ENCODE measurements at places on chromosomes 3 and 15.
A peak's percentile ranks its signal among the peaks of the same experiment; 100 is the strongest.

DNA sequence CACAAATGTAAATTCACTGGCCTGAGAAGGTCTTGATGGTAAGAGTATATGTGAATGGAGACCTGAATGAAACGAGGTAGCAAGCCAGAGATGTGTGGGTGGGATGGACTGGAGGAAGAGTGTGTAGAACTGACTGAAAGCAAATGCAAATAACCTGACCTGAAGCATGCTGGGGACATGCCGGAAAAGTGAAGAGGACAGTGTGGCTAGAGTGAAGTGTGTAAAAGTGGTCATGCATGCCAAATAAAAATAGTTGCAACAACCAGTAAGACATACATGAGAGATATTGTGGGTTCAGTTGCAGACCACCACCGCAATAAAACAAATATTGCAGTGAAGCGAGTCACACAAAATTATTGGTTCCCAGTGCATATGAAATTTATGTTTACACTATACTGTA lies 82.3 kb downstream of the LPP start:
- no peak for DNase-seq

- DNase-seq = no peak
These were observed 344.8 kb downstream of the CNTN3 start for GRCh38 chr3:74269689-74270088.

DNA sequence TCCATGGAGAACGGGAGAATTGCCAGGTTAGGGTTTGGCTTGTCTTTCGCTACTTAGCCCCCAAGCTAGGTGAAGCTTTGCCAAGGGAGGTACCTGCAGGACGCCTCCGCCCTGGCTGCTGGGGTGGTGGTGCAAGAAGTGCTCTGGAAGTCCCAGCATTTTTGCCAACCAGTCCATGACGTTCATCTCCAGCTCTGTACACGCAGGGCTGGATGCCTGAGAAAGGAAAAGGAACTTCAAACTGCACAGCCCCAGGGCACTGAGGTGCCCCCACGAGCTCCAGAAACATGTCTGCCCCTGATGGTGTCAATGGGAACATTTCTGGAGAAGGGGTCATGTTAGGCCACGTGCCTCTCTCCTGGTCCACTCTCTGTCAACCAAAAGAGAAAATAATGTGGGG lies 8.2 kb downstream of the HDC start:
- no peak for DNase-seq

DNA sequence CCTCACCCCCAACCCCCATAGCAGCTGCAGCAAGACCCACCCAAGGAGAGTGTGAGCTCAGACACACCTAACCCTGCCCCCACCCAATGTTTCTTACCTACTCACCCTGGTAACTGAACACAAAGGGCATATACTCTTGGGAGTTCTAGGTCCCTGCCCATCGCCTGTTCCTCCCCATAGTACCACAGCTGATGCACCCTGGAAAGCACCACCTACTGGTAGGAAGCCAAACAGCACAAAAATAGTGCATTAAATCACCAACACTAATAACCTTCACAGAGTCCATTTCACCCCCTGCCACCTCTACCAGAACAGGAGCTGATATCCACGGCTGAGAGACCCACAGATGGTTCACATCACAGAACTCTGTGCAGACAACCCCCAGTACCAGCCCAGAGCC lies 245.2 kb downstream of the EFHB start:
- DNase-seq = no peak

GRCh38 chr15:93129702-93130488 lies 40.9 kb upstream of the RGMA start:
- no peak for DNase-seq

- no peak for DNase-seq
These were observed 2.9 kb downstream of the ACY1 start for GRCh38 chr3:51986010-51986947.

DNA sequence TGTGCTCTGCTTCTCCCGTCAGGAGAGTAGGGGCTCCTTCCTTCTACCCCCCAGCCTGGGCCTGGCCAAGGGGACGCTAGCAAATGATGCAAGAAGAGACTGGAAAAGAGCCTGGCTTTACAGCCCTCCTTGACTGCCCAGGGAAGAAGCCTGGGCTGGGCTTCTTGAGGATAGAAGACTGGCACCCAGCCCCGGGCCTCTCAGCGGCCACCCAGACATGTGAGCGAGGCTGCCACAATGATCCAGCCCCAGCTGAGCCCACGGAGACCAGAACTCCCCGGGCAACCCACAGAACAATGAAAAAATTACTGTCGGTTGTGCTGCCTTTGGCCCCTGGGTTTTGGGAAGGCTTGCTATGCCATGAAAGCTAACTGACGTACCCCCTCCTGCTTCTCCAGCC lies 100.6 kb upstream of the PRR20G start:
- no peak for DNase-seq

DNA sequence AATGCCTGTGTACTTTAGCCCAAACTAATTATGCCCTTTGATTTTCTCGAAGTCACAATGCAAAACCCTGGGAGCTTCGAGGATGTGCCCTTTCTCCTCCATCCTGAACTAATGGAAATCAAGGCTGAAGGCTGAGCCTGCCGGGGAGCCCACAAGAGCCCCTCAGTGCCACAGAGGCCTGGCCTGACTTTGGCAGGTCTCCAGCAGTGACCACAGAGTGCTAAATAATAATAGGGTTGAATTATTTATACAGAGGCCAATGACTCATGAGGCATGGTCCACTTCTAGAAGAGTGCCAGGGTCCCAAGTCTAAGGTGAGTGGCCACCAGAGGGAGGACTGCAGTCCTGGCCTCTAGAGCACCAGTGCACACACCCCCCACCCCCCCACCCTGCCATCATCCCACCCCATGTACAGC lies 19.1 kb upstream of the GLCE start:
- no peak for DNase-seq

GRCh38 chr3:132241776-132242514 lies 75.3 kb upstream of the ACP3 start:
- DNase-seq = no peak

DNA sequence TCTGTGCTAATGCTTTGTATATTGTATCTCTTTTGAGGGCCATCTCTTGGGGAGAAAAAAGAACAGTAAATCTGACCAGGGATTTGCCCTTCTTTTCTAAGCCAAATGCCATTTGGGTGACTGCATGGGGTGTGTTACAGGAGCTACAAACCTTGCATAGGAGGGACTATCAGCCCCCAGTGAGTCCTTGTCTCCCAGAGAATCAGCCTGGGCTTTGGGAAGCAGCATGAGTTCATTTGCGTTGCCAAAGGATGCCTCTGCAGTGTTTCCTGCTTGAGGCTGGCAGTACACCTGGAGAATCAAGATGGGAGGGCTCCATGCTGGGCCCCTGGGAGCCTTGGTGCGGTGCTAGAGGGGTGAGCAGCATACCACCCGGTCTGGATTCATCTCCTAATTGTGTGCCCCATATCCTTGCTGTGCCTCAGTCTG lies 49.6 kb upstream of the POLG start:
- no peak for DNase-seq

DNA sequence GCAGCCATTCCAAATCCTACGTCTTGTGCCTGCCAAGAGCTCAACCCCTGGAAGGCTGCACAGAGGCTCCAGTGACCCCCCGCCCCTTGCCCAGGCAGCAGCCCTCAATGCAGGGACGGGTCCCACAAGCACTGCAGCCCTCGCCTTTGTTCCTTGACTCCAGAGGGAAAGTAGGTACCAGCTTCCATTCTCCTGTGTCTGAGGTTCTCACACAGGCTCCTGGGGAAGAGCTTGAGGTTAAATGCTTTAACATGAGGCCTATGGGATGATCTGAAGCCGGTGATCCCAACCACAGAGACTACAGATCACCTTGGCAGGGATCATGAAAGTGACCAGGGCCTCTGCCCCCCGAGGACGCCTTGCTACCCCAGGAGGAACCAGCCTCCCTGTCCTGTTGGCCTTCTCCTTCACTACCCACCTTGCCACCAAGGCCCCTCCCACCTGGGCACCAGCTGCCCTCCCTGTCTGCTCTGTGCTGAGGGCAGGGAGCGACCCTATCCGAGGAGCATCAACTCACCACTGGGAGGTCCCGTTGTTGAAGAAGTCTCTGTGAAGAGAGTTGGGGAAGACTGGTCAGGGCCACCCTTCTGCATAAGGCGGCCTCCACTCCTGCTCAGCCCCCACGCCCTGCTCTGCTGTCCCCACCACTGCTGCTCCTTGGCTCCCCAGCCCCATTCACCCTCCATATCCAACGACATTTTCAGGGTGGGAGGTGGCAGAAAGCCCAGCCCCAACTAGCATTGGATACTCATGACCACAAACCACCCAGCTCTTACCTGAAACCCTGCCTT lies 95.3 kb downstream of the SEC22A start:
- no peak for DNase-seq

DNA sequence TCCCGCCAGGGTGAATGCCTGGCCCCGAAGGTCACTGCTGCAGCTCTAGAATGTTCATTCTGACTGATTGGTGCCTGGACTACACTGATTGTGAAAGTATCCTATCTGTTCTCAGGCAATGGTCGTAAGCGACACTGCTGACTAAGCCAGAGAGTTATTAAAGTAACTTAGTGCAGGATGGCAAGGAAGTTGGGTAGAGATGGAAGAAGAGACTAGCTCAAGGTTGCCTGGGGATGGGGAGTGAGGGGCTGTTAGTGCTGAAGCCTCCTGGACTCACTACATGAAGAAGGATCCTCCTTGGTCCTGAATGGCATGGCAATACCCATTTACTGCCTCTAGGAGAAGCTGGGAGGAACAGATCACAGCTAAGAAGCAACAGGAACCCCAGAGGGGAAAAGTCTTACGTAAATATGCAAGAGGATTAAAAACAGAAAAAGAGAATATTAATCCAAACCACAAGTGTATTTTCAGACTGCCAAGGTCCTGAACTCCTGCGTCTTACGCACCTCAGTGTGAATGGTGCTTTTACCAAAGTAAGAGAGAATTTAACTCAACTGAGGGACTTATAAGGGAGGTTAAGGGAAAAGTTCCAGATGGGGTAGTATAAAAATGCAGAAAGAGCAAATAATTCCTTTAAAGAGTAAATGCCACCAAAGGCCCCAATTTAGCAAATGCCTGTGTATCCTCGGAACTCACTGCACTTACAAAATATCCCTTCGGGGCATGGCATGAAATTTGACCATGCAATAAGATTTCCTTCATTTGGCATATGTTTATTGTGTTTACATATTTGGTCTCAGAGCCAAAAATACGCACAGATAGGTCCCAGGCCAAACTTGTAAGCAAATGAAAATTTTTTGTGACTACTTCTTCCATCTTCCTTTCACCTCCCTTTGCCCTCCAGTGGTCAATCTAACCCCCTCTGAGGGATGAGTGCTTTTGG lies 64.0 kb upstream of the DGKG start:
- DNase-seq = no peak

GRCh38 chr15:69008056-69008455 lies 6.4 kb upstream of the NOX5 start:
- DNase-seq = no peak

GRCh38 chr3:123054109-123054778 lies 12.6 kb upstream of the PDIA5 start:
- DNase-seq = no peak

GRCh38 chr15:96409215-96410138 lies 79.0 kb downstream of the NR2F2 start:
- DNase-seq = no peak

GRCh38 chr15:33679061-33679460 lies 289.2 kb upstream of the CHRM5 start:
- DNase-seq = no peak

DNA sequence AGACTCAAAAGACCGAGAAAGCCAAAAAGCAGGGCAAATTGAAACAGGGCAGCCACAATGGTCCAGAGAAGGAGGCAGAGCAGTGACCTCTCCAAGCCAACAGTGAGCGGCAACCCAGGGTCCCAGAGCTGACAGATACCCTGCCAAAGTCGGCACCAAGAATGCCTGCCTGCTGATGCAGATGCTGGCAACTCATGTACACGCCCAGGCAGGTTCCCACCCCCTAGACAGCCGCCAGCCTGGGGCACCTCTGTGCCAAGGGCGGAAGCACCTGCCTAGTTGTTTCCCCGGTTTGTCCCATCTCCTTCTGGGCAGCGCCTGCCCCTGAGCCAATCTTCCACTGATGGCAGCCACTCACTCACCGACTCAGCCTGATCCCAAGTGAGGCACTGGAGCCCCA lies 22.1 kb downstream of the KLHL25 start:
- DNase-seq = no peak

DNA sequence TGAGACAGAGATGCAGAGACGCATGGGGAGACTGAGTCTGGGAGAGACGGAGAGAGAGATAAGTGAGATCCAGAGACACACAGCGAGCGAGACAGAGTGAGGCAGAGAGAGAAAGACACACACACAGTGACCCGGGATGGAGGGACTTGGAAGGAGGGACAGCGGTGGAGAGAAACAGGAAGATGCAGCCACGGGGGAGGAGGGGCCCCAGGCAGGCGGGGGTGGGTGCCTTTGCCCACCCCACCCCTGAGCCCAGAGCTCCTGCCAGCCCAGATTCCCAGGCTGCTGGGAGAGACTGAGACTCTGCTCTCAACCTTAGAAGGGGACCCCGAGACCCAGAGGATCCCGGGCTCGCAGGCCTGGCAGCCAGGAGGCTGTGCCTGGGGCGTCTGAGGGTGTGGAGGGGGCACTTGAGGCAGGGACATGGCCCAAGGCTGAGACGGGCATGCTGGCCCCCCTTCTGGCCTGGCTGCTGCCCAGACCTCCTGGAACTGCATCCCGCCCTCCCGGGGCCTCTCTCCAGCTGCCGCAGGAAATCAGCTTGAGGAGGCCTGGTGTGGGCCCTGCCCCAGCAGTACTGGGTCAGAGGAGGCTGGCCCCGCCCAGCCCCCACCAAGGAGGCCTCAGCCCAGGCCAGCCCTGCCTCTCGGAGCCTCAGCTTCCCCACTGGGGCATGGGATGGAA lies 18.1 kb downstream of the H1-8 start:
- peak; percentile 51 for DNase-seq

DNA sequence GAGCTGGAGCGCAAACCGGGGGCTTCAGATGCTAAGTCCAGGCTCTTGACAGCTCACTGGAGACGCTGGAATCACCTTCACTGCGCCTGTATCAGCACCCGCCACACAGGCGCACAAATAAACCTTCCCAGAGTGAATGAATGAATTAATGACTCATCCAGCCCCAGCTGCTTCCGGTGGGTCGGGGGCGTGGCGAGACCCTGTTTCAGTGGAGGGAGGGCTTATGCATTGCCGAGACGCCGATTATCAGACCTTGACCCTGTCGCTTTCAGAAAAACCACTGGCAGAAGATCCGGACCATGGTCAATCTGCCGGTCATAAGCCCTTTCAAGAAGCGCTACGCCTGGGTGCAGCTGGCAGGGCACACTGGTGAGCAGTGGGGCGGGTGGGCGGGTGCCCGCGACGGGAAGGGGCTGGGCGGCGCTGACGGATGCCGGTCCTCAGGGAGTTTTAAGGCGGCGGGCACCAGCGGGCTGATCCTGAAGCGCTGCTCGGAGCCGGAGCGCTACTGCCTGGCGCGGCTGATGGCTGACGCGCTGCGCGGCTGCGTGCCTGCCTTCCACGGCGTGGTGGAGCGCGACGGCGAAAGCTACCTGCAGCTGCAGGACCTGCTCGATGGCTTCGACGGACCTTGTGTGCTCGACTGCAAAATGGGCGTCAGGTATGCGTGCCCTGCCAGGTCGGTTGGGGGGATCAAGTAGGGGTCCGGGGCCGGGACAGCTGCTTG lies 7.7 kb downstream of the ITPKA start:
- no peak for DNase-seq

GRCh38 chr3:4864503-4864902 lies 114.7 kb upstream of the BHLHE40 start:
- DNase-seq = no peak

- DNase-seq = no peak
These were observed 25.8 kb upstream of the PIAS1 start for GRCh38 chr15:68028137-68028887.

- no peak for DNase-seq
These were observed 28.2 kb downstream of the DAG1 start for GRCh38 chr3:49498239-49498638.

- no peak for DNase-seq
These were observed 2.5 kb downstream of the CFAP92 start for GRCh38 chr3:128991355-128991895.

GRCh38 chr3:88930611-88931010 lies 176.8 kb upstream of the EPHA3 start:
- DNase-seq = no peak
